H1 (cell line): ENCODE measurements at places on chromosomes 12 and 14. TPM values are rescaled to one million over a fixed set of nuclear protein-coding genes. Genes with fewer than 3 reads are reported as not detected.

- no peaks in the 10 kb centered on the region for H3K4me1 ChIP-seq
- no peak for DNase-seq
- peaks cover 10% of the 10 kb centered on the region for H3K36me3 ChIP-seq
- H3K27me3 ChIP-seq = no peaks in the 10 kb centered on the region
- no peak overlapping the region for H3K4me3 ChIP-seq
- H3K27ac ChIP-seq = no peak overlapping the region
These were observed 390.6 kb downstream of the PAWR start for GRCh38 chr12:79300199-79300568.

- H3K36me3 ChIP-seq = no peaks in the 10 kb centered on the region
- H3K4me3 ChIP-seq = no peak overlapping the region
- H3K4me1 ChIP-seq = no peaks in the 10 kb centered on the region
- H3K27me3 ChIP-seq = no peaks in the 10 kb centered on the region
- no peak overlapping the region for H3K27ac ChIP-seq
These were observed 44.7 kb downstream of the NR1H4 start for GRCh38 chr12:100518376-100518775.

- no peak for DNase-seq
- H3K36me3 ChIP-seq = peaks cover 67% of the 10 kb centered on the region
- H3K27me3 ChIP-seq = no peaks in the 10 kb centered on the region
- H3K27ac ChIP-seq = no peak overlapping the region
- H3K4me3 ChIP-seq = no peak overlapping the region
These were observed 42.0 kb downstream of the AREL1 start for GRCh38 chr14:74670726-74671411.

- H3K4me3 ChIP-seq = no peak overlapping the region
- H3K4me1 ChIP-seq = no peaks in the 10 kb centered on the region
- H3K27ac ChIP-seq = no peak overlapping the region
- H3K36me3 ChIP-seq = no peaks in the 10 kb centered on the region
- H3K27me3 ChIP-seq = no peaks in the 10 kb centered on the region
- no peak for DNase-seq
These were observed 573.2 kb downstream of the PRKD1 start for GRCh38 chr14:29354486-29354885.

DNA sequence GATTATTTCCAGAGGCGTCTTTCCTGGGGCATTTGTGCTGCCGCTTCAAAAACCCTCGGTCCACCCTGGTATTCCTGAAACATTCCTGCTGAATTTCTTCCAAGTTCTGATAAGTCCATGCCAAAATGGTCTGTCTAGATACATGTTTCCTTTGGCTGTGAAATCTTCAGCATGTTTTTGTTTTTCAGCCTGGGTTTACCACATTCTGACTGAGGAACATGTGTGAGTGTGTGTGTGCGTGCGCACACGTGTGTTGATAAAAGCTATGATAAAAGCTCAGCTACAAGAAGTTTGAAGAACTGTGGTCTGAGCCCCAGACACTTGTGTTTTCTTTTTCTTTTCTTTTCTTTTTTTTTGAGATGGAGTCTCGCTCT, 22.4 kb downstream of the ANKRD9 start:
- no peak overlapping the region for H3K27ac ChIP-seq
- no peak overlapping the region for H3K4me3 ChIP-seq
- no peaks in the 10 kb centered on the region for H3K4me1 ChIP-seq
- no peaks in the 10 kb centered on the region for H3K36me3 ChIP-seq

DNA sequence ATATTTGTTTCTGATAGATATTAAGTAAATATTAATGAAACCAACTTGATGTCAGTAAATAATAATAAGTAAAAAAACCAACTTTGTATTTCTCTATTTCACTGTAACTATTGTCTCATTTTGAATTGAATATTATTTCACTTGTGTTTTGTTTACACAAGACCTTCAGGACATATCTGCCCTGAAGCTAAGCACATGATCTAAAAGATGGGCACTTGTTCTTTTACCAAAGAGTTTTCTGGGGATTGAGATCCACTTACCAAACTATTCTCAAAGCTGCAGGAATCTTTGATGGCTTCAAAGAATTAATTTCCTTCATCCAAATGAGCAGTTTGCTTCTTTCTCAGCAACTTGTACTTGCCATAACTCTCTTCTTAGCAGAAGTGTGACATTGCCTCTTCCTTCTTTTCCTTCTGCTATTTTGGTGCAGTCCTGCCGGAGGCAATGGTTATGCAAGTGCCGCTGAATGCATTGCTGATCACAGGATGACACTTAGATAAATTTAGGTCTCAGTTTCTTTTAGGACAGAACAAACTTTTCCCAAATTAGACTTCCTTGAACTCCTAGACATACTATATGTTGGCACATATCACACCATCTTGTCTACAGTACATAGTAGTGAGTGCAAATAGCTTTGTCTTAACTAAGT, 9.2 kb downstream of the FAR2 start:
- no peak overlapping the region for H3K4me3 ChIP-seq
- no peak overlapping the region for H3K27ac ChIP-seq
- no peaks in the 10 kb centered on the region for H3K27me3 ChIP-seq
- no peaks in the 10 kb centered on the region; the same call in 1 of the 2 replicates for H3K4me1 ChIP-seq

GRCh38 chr12:29682088-29682487, 101.7 kb downstream of the TMTC1 start:
- H3K27ac ChIP-seq = no peak overlapping the region
- no peak overlapping the region for H3K4me3 ChIP-seq
- no peaks in the 10 kb centered on the region for H3K4me1 ChIP-seq
- no peak for DNase-seq
- no peaks in the 10 kb centered on the region for H3K36me3 ChIP-seq

- 0 out of 2 replicates have a peak, but pooled peaks cover 5% of the 10 kb centered on the region for H3K4me1 ChIP-seq
- H3K36me3 ChIP-seq = no peaks in the 10 kb centered on the region
- no peak overlapping the region for H3K27ac ChIP-seq
These were observed 3.8 kb downstream of the BCDIN3D start for GRCh38 chr12:49838973-49839633.

- no peaks in the 10 kb centered on the region for H3K36me3 ChIP-seq
- H3K4me3 ChIP-seq = no peak overlapping the region
These were observed 94.4 kb downstream of the CRACR2A start for GRCh38 chr12:3658327-3659163.

DNA sequence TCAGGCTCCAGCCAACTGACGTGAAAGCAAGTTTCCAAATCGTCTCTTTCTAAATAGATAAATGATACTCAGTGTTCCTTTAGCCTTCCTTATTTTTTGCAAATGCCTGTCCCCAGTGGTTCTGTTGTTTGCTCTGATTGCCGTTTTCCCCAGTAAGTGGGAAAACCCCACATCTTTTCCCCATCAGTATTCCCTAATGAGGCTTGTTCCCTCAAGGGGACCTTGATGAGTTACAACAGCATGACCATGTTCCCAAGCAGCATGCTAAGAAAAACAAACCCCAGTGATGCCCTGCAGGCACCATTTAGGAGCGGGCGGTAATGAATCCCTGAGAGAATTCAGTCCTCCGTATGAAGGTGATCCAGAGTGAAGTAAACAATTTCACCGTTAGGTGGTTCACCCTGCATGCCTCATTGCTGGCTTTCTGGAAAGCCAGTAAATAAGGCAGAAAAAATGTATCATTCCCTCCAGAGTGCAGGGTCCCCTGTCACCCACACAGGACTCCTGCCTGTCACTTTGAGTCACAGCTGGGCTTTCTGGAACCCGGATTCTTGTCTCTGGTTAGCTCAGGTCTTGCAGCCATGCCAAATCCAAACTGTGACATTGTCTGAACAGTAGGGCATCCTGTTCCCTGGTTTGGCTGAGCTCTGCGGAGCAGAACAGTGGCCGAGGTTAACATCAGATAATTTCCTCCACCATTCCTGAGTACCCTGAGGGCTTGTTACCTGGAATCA, 222.6 kb downstream of the RGS6 start:
- H3K27ac ChIP-seq = no peak overlapping the region
- no peaks in the 10 kb centered on the region for H3K4me1 ChIP-seq
- H3K4me3 ChIP-seq = no peak overlapping the region
- no peak for DNase-seq
- no peaks in the 10 kb centered on the region for H3K27me3 ChIP-seq
- H3K36me3 ChIP-seq = no peaks in the 10 kb centered on the region

GRCh38 chr12:52443966-52444365, 8.0 kb downstream of the KRT6B start:
- H3K27me3 ChIP-seq = no peaks in the 10 kb centered on the region
- no peak for DNase-seq
- no peak overlapping the region for H3K27ac ChIP-seq
- no peaks in the 10 kb centered on the region for H3K36me3 ChIP-seq

- H3K4me1 ChIP-seq = peaks cover 16% of the 10 kb centered on the region
- no peaks in the 10 kb centered on the region for H3K36me3 ChIP-seq
- no peak overlapping the region for H3K27ac ChIP-seq
- no peak overlapping the region for H3K4me3 ChIP-seq
- peak; percentile 65 for DNase-seq
These were observed 40.1 kb downstream of the SMIM41 start for GRCh38 chr12:52119398-52120254.

GRCh38 chr14:69260190-69260860, 367 bp downstream of the GALNT16 start:
- H3K4me1 ChIP-seq = peaks cover 7% of the 10 kb centered on the region
- H3K27ac ChIP-seq = no peak overlapping the region
- peak overlapping the region; percentile 71 for H3K4me3 ChIP-seq
- no peak for DNase-seq
- H3K36me3 ChIP-seq = no peaks in the 10 kb centered on the region

DNA sequence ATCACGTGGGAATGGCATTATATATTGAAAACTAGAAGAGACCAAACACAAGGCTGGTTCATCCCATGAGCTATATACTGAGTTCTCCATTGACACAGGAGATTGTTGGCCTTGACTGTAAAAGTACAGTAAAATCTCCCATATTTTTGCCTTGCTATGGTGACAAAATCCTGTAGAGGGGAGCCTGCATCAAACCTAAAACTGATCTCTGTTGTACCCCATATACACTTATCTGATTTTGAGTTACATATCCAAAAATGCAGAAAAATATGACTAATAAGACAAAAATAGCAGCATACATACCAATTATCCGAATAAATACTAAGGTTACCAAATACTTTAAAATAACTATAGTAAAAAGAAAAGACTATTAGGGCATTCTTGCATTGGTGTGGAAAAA, 60.4 kb downstream of the TMTC3 start:
- no peak overlapping the region for H3K4me3 ChIP-seq
- DNase-seq = no peak
- no peaks in the 10 kb centered on the region for H3K27me3 ChIP-seq
- no peaks in the 10 kb centered on the region for H3K4me1 ChIP-seq
- H3K27ac ChIP-seq = no peak overlapping the region

DNA sequence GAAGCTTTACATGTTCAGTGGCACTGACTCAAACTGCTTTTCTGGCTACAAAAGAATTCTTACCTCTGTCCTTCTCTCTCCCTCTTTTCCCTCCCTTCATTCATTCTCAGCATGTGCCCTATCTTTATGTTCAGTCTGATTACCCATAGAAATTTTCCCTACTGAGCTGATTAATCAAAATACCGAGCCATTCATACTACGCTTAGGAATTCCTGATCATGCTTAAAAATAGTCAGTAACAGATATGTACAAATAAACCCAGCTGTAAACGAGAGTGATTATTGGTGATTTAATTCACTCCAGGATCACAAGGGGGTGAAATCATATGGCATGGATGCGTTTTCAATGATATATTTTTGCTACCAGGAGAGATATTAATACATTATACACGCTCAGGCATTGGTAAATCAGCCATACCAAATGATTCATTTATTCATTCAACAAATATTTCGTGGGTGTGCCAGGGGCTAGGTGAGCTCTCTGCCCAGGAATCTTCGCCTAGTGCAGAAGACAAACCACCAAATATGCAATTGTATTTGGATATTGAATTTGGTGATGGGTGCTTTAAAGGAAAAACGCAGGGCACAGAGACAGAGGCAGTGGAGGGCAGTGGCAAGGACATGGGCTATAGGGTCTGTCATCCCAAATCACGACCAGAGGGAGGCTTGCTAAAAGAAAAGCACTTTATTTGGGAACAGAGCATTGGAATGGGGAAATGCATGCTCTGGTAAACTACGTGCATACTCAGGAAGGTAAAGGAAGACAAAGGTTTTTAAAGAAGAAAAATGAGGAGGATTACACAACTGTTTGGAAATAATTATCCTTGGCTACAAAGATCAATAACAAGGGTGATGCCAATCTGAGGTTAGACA, 13.9 kb upstream of the VRK1 start:
- no peak overlapping the region for H3K27ac ChIP-seq
- no peaks in the 10 kb centered on the region for H3K27me3 ChIP-seq
- no peak for DNase-seq
- no peak overlapping the region for H3K4me3 ChIP-seq

GRCh38 chr14:46053221-46053620, 598.4 kb downstream of the RPL10L start:
- H3K27ac ChIP-seq = no peak overlapping the region
- H3K4me1 ChIP-seq = no peaks in the 10 kb centered on the region
- H3K4me3 ChIP-seq = no peak overlapping the region
- DNase-seq = no peak
- no peaks in the 10 kb centered on the region for H3K27me3 ChIP-seq
- H3K36me3 ChIP-seq = no peaks in the 10 kb centered on the region

DNA sequence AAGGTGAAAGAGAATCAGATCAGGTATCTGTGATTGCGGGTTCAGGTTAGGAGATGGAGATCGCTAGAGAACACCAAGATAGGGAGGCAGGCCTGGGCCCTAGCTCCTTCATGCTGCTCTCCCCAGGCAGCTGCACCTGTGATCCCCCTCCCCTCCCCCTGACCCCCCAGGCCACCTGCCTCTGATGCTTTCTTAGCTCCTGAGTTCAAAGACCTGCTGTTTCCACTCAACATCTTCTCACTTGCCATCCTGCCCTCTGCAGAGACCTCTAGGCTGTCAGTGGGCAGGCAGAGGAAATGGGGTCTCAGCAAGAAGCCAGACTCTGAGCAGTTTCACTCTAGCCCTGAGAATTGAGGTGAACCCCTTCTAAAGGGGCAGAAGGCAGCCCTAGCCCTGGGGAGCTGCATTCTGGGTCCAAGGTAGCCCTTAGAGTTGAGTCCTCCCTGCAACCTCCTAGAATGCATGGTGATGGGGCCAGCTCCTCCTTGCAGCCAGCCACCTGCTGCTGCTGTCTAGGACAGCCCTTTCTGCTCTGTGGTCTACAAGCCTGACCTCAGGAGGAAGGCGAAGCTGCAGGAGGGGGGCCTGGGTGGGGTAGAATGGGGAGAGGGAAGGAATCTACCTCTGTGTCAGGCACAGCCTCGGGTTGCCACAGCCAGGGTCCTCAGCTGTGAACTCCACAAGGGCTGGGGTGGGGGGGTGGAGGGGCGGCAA, 6.4 kb upstream of the SLC48A1 start:
- H3K36me3 ChIP-seq = no peaks in the 10 kb centered on the region
- no peaks in the 10 kb centered on the region for H3K27me3 ChIP-seq
- peaks cover 12% of the 10 kb centered on the region for H3K4me1 ChIP-seq

DNA sequence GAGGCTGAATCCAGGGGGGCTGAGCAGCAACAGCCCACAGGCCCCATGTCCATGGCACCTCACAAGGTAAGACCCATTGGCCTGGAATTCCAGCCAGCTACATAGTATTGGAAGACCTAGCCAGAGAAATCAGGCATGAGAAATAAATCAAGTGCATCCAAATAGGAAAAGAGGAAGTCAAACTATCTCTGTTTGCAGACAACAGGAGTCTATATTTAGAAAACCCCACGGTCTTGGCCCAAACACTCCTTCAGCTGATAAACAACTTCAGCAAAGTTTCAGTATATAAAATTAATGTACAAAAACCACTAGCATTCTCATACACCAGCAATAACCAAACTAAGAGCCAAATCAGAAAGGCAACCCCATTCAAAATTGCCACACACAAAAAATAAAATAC, 16.9 kb downstream of the PDE6H start:
- no peak for DNase-seq
- no peaks in the 10 kb centered on the region for H3K27me3 ChIP-seq
- H3K4me3 ChIP-seq = no peak overlapping the region
- H3K4me1 ChIP-seq = no peaks in the 10 kb centered on the region

Gene A2M
- total RNA-seq = not detected in 2 replicates

Gene TEX22
- total RNA-seq = 0.39 and 0.82 TPM in 2 replicates

Gene VRK1
- total RNA-seq = 62.4 and 64.8 TPM in 2 replicates

Gene LRRC43
- total RNA-seq = 0.15 and 0.35 TPM in 2 replicates

Gene ANKS1B
- 6.1 and 8.5 TPM in 2 replicates for total RNA-seq

Gene KRT74
- not detected in 2 replicates for total RNA-seq
